Activated naive CD8-positive, alpha-beta T cell treated with anti-CD3 and anti-CD28 coated beads, Interleukin-2, amount 10 ng/mL, durations not matched to agents 7 days and 5 days (primary cell): ENCODE measurements at places on chromosomes 4 and X. TPM values are rescaled to one million over a fixed set of nuclear protein-coding genes. Genes with fewer than 3 reads are reported as not detected.

The CABS1 gene
- not detected for total RNA-seq

GRCh38 chrX:50626432-50626831 lies 155.8 kb upstream of the DGKK start:
- no peak for DNase-seq
- no peaks in the 10 kb centered on the region for H3K4me1 ChIP-seq
- no peak overlapping the region for H3K27ac ChIP-seq
- H3K4me3 ChIP-seq, result no peak overlapping the region

The PGAM4 gene
- total RNA-seq, result not detected

- H3K27me3 ChIP-seq, result no peaks in the 10 kb centered on the region
- no peaks in the 10 kb centered on the region for H3K4me1 ChIP-seq
- no peak overlapping the region for H3K4me3 ChIP-seq
- DNase-seq, result no peak
- H3K27ac ChIP-seq, result no peak overlapping the region
These were observed 99.4 kb upstream of the PUDP start for GRCh38 chrX:7247346-7247745.

The GATA1 gene
- total RNA-seq, result not detected

The ELF4 gene
- 41.0 TPM for total RNA-seq

GRCh38 chr4:105548483-105548882 lies 3.9 kb upstream of the ARHGEF38 start:
- no peaks in the 10 kb centered on the region for H3K4me1 ChIP-seq
- no peak for DNase-seq
- no peak overlapping the region for H3K4me3 ChIP-seq
- no peaks in the 10 kb centered on the region for H3K36me3 ChIP-seq
- no peak overlapping the region for H3K27ac ChIP-seq

DNA sequence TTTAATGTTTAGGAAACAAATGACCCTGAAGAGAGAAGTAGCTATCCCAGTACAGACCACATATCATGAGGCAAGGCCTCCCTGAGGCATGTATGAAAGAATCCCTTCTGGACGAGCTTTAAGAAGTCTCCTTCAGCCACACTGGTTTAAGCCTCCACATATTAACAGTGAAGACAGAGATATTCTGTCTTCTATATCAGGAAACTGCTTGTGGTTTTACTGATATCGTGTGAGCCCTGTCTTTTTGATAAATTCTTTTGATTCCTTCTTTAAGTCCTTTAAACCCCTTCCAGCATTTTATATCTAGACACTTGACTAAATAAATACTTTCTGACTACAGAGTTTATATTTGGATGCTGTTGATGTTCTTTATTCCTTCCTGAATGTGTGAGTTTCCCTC lies 45.9 kb upstream of the GPC4 start:
- H3K4me3 ChIP-seq, result no peak overlapping the region
- no peaks in the 10 kb centered on the region for H3K36me3 ChIP-seq
- DNase-seq, result no peak
- H3K27ac ChIP-seq, result no peak overlapping the region
- H3K4me1 ChIP-seq, result no peaks in the 10 kb centered on the region
- H3K27me3 ChIP-seq, result no peaks in the 10 kb centered on the region
